ENCODE measurements at places on chromosomes 6 and 20. TPM values are rescaled to one million over a fixed set of nuclear protein-coding genes. Genes with fewer than 3 reads are reported as not detected.

The SLC52A3 gene
- not detected for total RNA-seq

The ATP9A gene
- 3.2 TPM for total RNA-seq

The BPIFB2 gene
- total RNA-seq, result not detected

The DZANK1 gene
- total RNA-seq, result 2.3 TPM

The HLA-DQB1 gene
- total RNA-seq, result not detected
